ENCODE measurements at places on chromosomes 16 and 17.
A peak's percentile ranks its signal among the peaks of the same experiment; 100 is the strongest.

DNA sequence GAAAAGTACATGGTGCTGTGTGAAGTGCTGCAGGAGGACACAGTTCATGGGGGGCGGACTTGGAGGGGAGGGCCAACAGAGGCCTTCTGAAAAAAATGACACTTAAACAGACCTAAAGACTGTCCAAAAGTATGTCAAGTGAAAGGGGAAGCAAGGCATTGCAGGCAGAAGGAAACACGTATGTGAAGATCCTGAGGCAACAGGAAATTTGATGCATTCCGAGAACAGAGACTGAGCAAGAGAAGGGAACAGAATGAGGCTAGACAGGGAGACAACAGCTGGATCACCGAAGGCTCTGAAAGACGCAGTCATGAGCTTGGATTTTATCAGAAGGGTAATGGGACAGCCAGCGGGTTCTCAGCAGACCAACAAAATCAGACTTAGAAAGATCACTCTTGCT is 1.1 kb downstream of the IFT20 start:
- DNase-seq = no peak

- DNase-seq = no peak
These were observed 9.0 kb downstream of the FASN start for GRCh38 chr17:82088838-82089722.

DNA sequence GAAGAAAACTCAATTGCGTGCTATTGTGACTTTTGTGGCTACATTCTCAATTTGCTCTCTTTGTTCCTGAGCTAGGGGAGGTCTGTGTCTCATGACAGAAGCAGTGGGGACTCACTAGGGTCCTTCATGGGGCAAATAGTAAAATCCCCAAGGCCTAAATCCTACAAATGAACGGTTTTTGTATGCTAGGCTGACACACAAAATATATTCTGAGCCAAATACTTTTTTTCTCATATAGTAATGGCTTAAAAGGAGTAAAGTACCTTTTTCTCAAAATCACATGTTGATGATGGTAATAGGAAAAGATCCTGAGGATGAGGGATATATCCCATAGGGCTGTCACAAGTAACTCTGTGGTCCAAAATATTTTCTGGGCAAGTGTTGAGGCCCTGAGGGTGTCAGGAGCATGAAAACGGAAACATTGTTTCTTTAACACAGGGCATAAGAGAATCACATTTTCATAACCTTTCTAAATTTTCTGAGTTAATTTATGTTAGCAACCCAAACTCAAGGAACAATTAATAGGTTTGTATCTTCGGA is 77.5 kb upstream of the CNTNAP4 start:
- no peak for DNase-seq

- DNase-seq = no peak
These were observed 74.9 kb downstream of the LITAF start for GRCh38 chr16:11511801-11512200.

GRCh38 chr16:5633845-5634440 is 536.3 kb upstream of the EEF2KMT start:
- DNase-seq = no peak

GRCh38 chr16:52591934-52592592 is 45.1 kb upstream of the TOX3 start:
- no peak for DNase-seq

- peak; percentile 88 for DNase-seq
These were observed 17.4 kb upstream of the MTSS2 start for GRCh38 chr16:70703041-70703834.

DNA sequence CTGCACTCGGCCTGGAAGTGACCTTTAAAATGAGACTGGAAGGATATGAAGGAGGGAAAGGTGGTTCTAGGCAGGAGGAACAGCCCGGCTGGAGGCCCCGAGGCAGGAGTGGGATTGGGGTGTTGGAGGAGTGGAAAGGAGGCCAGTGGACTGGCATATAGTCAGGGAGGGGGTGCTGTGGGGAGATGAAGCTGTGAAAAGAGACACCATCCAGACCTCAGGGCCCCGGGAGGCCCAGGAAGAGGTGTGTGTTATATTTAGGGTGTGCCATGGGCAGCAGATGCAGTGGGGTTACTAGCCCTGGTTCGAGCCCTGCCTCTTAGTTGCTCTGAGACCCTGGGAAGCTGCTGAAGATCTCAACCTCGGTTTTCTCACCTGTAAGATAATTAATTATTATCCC is 18.9 kb upstream of the DOK4 start:
- no peak for DNase-seq

GRCh38 chr17:80287038-80287437 is 26.4 kb downstream of the RNF213 start:
- DNase-seq = no peak

DNA sequence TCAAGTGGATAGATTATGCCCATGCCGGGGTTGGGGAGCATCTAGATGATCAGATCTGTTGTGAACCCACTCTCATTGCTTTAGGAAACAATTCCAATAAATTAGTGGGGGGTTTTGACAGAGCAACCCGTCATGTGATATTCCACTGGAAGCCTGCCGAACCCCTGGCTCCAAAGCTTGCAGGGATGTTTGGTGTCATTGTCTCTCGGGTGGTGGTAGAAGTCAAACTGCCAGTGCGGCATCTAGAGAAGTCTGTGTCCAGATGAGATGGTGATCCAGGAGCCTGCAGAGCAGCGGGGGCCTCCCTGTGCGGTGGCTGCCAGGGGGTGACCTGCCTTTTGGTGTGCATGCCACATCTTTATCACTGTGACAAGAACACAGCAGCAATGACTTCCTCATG is 91.7 kb downstream of the SHISA6 start:
- DNase-seq = no peak

DNA sequence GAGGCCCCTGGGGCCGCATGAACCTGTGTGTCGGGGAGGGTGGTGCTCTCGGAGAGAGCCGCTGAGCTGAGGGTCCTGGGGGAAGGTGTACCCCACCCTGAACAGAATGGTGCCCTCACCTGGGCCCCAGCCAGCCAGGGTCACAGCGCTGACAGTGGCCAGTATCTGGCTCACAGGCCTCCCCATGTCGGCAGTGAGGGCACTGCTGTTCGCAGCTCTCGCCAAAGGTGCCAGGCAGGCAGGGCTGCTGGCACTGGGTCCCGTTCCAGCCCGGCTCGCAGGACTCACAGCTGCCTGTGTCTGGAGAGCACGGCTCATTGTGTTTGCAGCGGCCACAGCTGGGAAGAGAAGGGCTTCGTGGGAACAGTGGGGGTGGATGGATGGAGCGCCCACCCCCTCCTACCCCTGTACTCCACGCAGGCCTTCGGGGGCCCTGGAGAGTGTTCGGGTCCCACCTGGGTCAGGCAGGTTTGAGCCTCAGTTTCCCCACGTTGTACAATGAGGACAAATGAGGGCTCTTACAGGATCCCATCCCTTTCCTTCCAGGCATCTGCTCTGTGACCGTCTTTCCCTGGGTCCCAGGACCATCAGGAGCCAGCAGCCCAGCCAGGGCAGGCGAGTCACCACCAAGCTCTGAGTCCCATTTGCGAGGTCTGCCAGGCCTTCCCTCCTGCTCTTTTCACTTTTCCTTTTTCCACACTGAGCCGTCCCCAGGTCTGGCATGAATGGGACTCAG is 5.0 kb downstream of the SCARF1 start:
- no peak for DNase-seq

Data from AG09319 (cell line).